ENCODE measurements at places on chromosomes 7 and 10.

DNA sequence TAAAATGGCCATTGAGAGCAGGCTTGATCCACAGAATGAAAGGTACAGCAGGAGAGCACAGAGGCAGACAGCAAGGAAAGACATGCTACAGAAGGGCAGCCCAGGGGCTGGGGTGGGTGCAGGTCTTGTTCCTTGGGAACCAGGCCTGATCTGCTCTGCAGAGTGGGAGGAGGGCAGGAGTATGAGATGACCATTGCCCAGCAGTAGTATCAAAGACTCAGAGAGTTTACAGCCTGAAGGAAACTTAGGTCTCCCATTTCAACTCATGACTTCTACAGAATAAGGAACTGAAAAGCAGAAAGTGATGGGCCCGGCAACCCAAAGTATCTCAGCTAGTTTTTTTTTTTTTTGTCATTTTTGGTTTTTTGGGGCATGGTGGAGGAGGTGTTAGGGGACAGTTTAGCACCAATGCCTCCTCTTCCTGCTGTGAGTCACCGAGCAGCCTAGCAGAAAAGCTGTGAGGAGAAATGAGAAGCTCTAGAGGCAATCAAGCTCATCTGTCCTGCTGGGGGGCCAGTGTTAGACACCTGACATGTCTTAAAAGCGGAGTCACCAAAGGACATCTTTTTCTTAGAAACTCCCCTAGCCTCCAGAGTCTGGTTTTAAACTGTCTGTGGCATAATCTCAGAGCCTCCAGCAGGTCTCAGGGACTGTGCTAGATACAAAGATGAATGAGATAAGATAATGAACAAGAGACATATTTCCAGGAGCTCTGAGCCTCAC is 34.3 kb upstream of the HERPUD2 start:
- DNase-seq, result peak; percentile 66

- DNase-seq, result no peak
These were observed 319 bp upstream of the MMD2 start for GRCh38 chr7:4959306-4959705.

GRCh38 chr10:34319197-34319846 is 495.8 kb downstream of the PARD3 start:
- DNase-seq, result no peak

DNA sequence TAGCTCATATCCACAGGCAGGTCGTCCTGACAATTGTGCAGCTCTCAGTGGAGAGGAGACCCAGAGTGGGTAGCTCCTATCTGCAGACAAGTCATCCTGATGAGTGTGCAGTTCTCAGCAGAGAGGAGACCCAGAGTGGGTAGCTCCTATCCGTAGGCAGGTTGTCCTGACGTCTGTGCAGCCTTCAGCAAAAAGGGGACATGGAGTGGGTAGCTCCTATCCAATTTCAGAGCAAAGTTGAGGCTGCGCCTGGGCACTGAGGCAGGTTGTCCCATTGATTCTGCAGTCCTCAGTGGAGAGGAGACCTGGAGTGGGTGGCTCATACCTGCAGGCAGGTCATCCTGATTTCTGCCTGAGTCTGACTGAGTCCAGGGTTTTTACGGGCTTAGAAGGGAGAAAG is 111.8 kb downstream of the HPSE2 start:
- DNase-seq, result no peak

- no peak for DNase-seq
These were observed 120.3 kb downstream of the WNT2 start for GRCh38 chr7:117202511-117202910.

GRCh38 chr7:113283861-113284260 is 165.5 kb upstream of the SMIM30 start:
- no peak for DNase-seq

DNA sequence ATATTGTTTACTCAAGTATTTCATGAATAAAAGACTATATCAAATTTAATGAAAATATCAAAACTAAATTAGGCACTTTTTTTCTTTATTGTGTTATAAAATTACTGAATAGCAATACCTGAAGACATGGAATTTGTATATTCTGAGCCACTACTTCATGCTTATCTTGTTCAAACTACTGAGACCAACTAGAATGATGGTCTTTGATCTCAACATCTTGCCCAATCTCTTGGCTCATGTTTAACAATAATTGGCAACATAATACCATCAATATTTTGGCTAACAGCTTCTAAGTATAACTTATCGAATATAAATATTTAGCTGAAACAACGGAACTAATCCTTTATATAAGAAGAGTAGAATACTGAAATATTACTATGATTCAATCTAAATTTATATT is 56.5 kb upstream of the AGMO start:
- DNase-seq, result no peak

- no peak for DNase-seq
These were observed 54.1 kb downstream of the ZNF467 start for GRCh38 chr7:149719050-149719899.

- DNase-seq, result no peak
These were observed 322.5 kb downstream of the PTPRN2 start for GRCh38 chr7:158264881-158265742.

- DNase-seq, result no peak
These were observed 5.0 kb downstream of the TPK1 start for GRCh38 chr7:144830811-144831210.

DNA sequence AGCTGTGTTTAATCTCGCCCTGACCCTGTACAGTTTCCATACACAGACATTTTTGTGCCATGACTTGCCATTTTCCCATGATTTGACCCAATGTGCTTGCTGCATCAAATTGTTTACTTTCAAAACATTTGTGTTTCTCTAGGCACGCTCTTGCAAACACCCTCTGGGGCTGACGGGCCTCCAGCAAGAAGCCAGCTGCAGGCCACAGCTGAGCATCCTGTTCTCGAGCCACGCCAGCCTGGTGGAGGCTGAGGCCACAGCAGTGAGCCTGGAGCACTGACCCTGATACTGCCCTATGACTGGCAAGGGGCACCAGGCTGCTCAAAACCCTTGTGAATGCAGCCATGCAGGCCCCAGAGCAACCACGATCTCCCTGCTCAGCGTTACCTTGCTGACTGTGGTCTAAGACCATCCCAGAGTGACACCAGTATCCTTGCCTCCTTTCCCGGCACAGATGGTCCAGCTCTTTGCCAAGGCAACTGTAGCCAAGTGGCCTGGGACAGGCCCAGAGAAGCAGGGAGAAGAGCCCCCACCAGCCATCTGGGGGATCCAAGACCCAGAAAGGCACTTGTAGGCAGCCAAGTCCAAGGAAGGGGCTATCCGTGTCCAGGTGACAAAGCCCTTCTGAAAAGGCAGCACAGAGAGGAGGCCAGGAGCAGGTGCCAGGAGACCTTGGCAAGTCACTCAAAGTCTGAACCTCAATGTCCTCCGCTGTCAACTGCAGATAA is 78.5 kb downstream of the OAT start:
- no peak for DNase-seq

GRCh38 chr10:99758211-99758891 is 24.1 kb upstream of the ABCC2 start:
- no peak for DNase-seq

GRCh38 chr10:111984057-111984456 is 199.5 kb downstream of the GPAM start:
- DNase-seq, result no peak

GRCh38 chr7:19971956-19972355 is 198.5 kb upstream of the TMEM196 start:
- DNase-seq, result no peak

- no peak for DNase-seq
These were observed 82.2 kb downstream of the GTF2IRD1 start for GRCh38 chr7:74535951-74536356.
